ENCODE measurements at places on chromosomes 16 and 17.

GRCh38 chr17:78437508-78438169 lies 59.2 kb downstream of the PGS1 start:
- no peak for DNase-seq

DNA sequence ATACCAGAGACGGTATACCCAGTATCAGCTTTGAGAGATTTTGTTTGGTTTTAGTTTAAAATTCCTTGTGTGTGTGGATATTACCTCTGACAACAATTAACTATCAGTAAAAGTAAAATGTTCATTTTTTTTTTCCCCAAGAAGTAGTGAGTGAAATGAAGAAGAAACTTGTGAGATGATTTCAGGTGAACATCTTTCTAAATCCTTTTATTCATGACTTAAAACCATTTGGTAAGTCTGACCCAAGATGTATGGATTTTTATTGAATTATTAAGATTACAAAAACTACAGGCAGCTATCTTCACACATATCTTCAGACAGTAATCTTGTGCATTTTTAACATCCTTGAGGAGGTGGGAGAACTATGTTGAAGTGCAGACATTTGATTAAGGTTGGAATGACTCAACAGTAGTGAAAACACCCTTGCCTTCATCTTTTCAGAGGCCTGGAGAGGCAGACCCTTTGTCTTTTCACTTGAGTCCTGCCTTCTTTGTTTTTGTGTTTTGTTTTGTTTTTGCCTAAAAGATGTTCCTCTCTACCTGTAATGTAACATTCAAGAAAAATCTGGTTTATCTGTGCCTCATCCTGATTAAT lies 240.3 kb upstream of the TBX2 start:
- DNase-seq, result no peak

DNA sequence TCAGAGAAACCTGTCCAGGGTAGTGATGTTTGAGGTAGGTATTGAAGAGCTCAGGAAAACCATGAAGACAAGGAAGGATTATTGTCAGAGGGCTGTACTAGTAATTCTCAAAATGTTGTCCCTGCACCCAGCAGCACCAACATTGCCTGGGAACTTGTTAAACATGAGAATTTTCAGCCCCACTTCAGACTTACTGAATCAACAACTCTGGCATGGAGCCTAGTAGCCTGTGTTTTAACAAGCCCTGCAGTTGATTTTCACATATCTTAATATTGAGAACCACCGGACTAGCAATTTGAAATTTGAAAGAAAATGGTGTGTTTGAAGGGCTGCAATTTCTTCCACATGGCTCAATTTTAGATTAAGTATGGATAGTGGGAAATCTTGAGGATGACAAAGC lies 2.8 kb upstream of the KIF2B start:
- no peak for DNase-seq

DNA sequence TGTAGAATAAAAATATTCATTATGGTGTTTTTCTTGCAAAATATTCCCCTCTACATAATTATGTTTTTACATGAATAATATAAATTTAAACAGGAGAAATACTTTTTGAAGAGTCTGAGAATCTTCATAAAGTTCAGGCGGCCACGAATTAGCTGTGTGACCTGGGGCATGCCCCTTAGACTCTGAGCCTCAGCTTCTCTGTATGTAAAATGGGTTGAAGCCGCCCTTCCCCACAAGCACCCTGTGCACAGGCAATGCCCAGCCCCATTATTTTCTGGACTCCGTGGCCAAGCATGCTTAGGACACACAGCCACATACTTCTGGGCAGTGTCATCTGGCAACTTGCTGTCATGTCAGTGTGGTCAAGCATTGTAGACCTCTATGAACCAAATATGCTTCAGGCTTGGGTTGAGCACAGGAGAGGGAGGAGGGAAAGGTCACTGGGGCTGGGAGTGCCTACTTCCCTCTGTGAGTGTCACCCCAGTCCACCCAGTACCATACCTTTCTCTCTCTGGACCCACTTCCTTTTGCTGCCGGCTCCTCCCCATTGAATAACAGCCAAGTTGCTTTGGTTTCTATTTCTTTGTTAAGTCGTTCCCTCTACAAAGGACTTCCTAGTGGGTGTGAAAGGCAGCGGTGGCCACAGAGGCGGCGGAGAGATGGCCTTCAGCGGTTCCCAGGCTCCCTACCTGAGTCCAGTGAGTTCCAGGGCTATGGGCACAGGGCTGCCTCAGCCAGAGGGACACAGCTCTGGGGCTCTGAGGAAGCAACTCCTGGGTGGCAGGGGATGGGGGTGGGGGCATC lies at the start of gene LGALS9:
Gene LGALS9, plus strand, starts transcription at position 582 of the 804 bp plus-strand sequence. Its CDS starts 78 bp downstream, at position 660.
- no peak for DNase-seq

GRCh38 chr16:67407176-67407787 lies 9.0 kb downstream of the ZDHHC1 start:
- no peak for DNase-seq

GRCh38 chr16:71492786-71493185 lies 3.7 kb upstream of the ZNF19 start:
- DNase-seq, result no peak

- DNase-seq, result peak; percentile 83
Observed at GRCh38 chr16:9836118-9836736, 346.0 kb downstream of the GRIN2A start.

DNA sequence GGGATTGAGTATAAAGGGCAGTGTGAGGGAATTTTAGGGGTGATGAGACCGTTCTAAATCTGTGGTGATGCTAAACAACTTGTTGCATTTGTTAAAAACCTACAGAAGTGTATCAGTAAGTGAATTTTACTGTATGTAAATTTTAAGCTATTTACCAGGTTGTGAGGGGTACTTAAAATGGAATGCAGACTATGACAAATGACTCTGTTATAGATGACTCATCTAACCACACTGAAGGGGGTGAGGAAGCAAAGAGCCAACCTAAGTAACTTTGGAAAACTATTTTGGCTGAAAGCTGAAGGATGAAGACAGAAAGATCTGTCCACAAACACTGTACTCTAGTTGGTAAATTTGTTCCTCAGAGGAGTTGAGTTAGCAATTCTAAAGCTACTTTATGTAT lies 5.3 kb upstream of the MKS1 start:
- DNase-seq, result peak; percentile 55

GRCh38 chr17:39937447-39937846 lies 9.9 kb downstream of the LRRC3C start:
- DNase-seq, result no peak

DNA sequence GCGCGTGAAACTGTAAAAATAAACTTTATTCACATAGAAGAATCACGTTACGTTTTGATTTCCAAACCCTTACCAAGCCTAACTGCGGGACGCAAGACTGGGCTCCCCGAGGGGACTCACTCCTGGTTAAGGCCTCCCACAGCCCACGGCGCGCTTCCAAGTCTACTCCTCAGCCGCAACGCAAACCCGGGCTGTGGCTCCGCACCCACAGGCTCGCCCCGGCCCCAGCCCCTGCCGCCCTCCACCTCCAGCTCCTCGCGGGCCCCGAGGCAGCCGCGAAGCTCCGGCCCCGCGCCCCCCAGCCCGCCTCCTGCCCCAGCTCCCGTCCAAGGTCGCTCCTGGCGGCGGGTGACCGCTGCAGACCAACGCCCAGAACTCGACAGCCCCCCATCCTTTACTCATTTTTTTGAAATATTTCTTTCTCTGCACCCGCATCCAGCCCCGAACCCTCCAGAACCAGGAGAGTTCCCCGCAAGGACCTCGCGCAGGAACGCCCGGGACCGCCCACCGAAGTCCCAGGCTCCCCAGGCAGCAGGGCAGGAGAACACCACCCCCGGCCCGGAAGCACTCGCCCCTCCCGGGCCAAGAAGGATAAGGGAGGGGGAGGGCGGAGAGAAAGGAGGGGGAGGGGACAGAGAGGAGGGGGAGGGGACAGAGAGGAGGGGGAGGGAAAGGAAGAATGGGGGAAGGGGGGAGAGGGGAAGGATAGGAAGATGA lies 912 bp downstream of the USP22 start:
- DNase-seq, result peak; percentile 87

DNA sequence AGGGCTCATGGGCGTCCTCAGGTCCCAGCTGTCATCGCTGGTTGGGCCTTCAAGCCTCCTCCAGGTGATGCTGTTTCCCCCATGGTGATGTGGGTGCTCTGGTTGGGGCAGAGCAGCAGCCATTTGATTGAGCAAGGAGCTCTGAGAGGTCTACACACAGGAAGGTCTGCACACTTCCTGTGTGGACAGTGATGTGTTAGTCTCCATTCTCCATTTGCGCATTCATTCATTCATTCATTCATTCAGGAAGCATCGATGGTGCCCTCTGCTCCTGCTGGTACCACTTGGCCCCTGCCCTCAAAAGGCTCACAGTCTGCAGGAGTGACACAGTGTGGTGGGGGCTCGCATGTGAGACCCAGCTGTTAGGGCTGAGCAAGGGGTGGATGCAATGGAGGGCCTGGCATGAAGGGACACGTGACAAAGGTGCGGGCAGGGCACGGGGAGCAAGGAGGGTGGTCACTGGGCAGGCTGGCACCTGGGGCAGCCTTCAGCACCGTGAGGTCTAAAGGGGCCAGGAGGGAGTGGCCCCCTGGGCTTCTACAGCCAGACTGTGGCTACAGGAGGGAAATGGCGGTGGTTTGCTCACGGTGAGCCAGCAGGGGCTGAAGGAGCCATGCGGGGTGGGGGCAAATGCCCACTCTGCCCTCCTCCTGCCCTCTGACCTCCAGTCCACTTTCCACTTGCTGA lies 1.5 kb downstream of the ADGRG3 start:
- DNase-seq, result no peak

- no peak for DNase-seq
Observed at GRCh38 chr16:85419503-85420408, 193.4 kb upstream of the GSE1 start.

DNA sequence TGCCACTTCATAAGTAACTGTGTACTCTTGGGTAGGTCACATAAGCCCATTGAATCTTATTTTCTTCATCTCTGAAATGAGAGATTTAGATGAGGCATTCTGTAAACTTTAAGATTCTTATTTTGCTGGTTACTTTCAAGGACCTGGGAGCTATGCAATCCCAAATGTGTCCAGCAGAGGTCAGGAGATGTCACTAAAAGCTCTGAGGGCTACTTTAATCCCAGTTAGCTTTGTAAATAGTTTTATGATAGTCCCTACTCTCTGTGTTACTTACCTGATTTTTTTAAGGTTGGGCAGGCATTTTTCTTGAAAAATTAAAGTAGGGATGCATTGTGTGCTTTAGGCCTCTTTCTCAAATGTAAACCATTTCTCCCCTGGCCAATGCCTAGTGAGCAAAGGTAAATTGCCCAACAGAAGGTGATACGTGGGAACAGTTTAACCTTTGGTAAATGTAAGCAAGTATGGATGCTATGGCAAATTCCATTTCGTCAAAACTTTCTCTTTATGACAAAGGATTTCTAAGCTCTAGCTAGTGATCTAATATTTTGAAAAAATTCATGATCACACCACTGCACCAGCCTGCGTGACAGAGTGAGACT lies 57.1 kb upstream of the WSB1 start:
- DNase-seq, result peak; percentile 76

- DNase-seq, result no peak
Observed at GRCh38 chr16:19939553-19939952, 54.9 kb upstream of the GPRC5B start.

GRCh38 chr17:74842146-74842598 lies 17.5 kb downstream of the GRIN2C start:
- peak; percentile 7 for DNase-seq

DNA sequence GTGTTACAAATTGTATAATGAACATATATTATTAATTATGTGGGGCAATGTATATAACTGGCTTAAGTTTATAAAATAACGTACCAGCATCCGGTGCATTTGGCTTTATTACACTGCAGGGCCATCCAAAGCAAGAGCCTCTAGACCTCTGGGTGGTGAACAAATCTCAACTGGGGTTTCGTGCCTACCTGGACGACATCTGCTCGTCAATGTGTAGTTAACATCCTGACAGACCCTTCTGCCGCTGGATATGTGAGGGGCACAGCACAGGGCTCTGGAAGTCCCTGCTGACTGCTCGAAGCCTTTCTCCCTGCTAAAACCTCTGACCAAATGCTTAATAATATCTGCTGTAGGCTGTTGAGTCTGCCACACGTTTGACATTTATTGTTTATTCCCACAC lies 2.3 kb downstream of the TMEM186 start:
- DNase-seq, result no peak

- DNase-seq, result no peak
Observed at GRCh38 chr16:56781528-56781961, 51.6 kb downstream of the NUP93 start.

DNA sequence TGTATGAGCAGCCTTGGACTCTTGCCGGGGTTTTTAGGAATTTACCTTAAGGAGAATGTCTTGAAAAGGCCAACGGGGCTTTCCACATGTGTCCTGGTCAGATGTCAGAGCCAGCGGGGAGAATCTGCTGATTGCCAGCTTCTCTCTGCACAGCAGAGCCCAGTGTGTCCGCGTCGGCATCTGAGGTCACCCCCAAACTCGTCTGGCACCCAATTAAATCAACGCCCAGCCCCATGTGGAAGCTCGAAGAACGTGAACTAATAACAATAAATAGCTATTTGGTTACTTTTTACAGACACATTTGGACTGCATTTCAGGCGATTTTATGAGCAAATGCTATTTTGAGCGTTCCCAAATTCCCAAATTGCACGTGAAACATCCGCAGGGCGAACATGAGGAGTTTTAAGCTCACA lies 303.5 kb downstream of the FOXL1 start:
- DNase-seq, result no peak

- DNase-seq, result no peak
Observed at GRCh38 chr17:50331085-50331791, 14.7 kb upstream of the XYLT2 start.

DNA sequence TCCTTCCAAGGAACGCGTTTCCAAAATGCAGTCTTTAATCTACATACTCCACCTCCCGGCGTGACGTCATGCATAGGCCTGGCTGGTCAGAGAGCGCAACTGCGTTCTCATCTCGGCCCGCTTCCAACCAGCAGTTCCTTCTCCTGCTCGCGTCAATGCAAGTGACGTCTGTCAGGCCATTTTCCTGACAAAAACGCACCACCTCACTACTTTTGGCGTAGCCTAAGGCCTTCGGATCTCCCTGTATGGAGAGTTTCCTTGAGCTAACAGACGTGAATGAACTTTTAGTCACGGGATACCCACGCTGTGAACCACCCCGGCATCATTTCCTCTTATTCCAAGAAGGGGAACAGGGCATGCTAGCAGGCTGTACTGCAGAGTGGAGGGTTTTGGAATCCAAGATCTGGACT lies 25.0 kb downstream of the TEX14 start:
- peak; percentile 94 for DNase-seq

GRCh38 chr17:44865931-44866330 lies 18.2 kb downstream of the HIGD1B start:
- no peak for DNase-seq

GRCh38 chr16:81646561-81646960 lies 132.5 kb upstream of the PLCG2 start:
- DNase-seq, result no peak
